Fibroblast of gingiva (primary cell): ENCODE measurements at places on chromosomes 3 and 15.

GRCh38 chr3:46664971-46665762, 28.3 kb downstream of the ALS2CL start:
- no peak for DNase-seq

DNA sequence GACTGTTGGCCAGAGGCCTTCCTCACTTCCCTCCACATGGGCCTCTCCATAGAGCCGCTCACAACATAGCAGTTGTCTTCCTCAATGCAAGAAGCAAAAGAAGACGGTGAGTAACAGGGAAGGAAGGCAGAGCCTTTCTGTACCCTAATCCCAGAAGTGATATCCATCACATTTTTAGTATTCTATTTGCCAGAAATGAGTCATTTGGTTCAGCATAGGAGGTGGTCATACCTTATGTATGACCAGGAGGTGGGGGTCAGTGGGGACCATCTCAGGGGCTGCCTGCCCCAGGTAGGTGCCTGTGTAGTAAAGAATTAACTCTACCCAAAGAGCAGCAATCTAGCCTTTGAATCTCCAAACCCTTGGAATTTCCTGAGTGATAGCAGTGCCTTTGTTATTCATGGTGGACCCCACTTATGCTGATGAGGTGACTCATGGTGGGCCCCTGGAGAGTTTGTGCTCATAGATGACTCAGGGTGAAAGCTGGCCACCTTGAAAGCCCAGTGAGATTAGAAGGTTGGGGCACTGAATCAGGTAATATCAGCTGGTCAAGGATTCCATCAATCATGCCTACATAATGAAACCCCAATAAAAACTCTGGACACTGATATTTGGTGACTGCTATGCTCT, 323.9 kb upstream of the IGF1R start:
- no peak for DNase-seq

DNA sequence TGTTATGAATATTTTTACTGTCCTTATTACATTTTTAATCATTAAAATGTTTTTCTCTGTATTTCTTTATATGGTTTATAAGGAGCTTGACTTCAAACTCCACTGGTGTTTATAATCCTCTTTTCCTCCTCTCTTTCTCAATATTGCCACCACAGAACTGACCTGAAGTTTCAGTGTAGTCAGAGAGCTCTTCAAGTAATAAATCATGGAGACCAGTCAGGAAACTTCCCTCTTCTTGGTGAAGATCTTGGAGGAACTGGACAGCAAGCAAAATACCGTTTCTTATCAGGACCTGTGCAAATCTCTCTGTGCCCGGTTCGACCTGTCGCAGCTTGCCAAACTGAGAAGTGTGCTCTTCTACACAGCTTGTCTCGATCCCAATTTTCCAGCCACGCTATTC, 23.8 kb downstream of the MINAR1 start:
- DNase-seq = no peak

- peak; percentile 23 for DNase-seq
These were observed 437.4 kb upstream of the TPRG1 start for GRCh38 chr3:188734395-188734794.

DNA sequence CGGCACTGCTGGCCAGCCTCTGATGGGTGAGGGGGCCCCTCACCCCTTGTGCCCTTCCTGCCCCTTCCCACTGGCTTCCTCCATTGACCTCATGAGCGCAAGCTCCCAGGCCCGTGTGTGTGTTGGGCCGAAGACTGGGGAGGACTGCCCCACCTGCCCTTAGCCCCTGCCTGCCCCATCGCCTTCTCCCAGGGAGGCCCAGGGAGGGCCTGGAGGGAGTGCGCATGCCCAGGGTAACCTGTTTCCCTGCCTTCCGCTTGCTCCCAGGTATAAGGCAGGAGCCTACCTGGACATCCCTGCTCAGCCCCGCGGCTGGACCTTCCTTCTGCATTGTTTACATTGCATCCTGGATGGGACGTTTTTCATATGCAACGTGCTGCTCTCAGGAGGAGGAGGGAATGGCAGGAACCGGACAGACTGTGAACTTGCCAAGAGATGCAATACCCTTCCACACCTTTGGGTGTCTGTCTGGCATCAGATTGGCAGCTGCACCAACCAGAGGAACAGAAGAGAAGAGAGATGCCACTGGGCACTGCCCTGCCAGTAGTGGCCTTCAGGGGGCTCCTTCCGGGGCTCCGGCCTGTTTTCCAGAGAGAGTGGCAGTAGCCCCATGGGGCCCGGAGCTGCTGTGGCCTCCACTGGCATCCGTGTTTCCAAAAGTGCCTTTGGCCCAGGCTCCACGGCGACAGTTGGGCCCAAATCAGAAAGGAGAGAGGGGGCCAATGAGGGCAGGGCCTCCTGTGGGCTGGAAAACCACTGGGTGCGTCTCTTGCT, 8.8 kb downstream of the DLL4 start:
- DNase-seq = peak; percentile 22

GRCh38 chr3:84987706-84988504, 29.1 kb downstream of the CADM2 start:
- no peak for DNase-seq

GRCh38 chr15:69529961-69530633, 77.5 kb downstream of the RPLP1 start:
- DNase-seq = no peak

DNA sequence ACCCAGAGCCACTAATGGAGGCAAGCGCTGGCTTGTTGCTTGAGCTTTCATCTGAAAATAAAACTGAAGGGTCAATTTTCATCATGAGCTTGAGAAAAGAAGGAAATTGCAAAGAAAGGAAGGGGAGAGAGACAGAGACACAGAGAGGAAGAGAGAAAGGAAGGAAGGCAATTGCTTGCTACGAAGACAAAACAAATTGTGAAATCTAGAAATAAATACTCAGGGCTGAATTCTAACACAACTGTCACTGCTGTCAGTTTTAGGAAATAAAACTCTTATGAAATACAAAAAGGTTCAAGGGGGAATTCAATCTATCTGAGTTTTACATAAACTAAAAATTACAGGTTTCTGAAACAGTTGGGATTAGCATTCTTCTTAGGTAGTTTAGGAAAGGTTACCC, 36.7 kb downstream of the FOXP1 start:
- DNase-seq = no peak

DNA sequence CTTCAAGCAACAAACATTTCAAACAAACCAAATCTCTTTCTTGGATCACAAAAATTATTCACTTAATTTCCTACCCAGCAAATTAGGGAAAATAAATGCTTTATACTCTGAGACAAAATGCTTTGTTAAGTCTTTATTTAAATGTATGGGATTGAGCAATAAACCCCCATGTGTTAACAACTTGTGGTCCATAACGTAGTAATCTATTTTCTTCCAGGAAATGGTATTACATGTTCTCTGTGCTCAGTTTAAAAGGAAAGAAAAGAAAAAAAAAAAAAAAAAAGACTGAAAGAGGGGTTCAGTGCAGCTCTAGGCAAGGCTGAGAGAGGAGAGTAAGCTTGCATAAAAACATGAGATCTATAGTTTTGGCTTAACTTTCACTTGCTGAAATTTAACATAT, 102.3 kb downstream of the PIK3CB start:
- DNase-seq = no peak

DNA sequence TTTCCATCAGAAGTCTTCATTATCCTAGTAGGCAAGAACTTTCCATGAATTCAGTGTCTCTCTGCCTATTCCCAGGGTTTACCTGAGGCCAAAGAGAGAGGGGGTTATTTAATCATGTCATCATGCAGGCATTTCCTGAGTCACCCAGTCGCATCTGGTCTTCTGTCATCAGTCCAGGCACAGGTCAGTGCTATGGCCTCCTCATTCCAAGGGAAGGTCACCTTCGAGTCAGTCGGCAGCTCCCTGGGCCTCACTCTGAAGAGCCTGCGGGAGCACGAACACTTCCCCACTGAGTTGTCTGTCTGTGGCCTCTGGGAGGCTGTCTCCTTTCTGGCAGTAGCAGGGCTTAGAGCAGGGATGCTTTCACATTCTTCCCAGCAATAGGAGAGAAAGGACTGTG, 26.2 kb upstream of the LRTM1 start:
- DNase-seq = peak; percentile 46
